ENCODE measurements at places on chromosomes 6 and 20.
A peak's percentile ranks its signal among the peaks of the same experiment; 100 is the strongest.

DNA sequence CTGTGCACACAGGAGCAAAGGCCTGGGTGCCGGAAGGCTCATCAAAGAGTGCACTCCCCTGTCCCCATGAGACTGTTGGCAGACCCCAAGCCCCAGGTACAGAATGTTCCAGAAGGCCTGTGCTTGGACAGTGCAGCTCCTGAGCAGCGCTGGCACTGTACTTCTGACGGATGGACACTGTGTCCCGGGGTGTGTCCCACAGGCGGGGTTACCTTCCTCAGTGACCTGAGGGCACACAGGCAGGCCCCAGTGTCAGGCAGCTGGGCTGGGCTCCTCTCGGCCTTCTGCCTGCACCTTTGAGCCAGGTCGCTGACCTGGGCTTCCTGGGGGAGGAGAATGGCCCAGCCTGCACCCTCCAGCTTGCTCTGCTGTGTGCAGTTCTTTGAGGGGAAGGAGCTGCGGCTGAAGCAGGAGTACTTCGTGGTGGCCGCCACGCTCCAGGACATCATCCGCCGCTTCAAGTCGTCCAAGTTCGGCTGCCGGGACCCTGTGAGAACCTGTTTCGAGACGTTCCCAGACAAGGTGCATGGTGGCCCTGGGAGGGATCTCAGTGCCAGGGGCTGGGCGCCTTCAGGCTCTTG is 30.1 kb downstream of the PYGB start:
- DNase-seq: no peak

DNA sequence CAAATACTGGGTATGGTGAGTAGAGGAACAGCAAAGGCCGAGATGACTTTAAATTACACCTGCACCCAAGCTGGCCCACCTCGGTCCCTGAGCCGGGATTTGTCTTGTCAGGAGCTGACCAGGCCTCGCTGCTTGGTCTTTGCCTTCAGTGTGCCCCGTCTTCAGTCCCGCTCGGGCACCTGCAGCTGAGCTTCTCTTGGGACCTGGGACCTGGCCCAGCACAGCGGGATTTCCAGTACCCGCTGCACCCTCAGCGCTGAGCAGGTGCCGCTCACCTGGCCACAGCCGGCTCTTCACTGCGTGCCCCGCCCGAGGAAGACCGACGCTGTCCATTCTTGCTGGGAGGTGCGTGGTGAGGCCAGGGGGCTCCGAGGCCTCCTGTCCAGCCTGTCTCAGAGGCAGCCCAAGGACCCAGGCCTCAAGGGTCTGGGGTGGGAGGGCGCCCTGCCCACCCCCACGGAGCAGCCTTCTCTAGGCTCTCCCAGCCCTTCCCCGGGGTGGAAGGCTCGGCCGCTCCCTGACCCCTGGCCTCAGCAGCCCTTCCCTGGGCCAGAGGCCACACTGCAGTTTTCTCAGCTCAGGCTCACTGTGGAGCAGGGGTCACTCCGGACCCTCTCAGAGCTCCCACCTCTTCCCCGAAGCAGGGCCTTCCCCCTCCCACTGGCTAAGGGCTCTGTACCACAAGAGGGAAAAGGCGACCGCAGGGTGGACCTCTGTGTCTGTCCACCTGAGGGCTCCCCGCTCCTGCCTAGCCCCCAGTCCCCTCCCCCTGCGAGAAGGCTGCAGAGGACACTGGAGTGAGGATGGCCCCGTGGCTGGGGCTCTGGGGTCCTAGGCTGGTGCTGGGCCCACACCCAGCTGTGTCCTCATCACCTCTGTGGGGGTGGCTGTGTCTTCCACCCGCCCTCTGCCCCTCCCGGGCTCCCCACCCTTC is 119.3 kb downstream of the RNASET2 start:
- DNase-seq: no peak

GRCh38 chr6:43973357-43973756 is 153.9 kb downstream of the MRPL14 start:
- DNase-seq: no peak

- no peak for DNase-seq
Measured at GRCh38 chr6:135667691-135668455, 170.3 kb upstream of the AHI1 start.

DNA sequence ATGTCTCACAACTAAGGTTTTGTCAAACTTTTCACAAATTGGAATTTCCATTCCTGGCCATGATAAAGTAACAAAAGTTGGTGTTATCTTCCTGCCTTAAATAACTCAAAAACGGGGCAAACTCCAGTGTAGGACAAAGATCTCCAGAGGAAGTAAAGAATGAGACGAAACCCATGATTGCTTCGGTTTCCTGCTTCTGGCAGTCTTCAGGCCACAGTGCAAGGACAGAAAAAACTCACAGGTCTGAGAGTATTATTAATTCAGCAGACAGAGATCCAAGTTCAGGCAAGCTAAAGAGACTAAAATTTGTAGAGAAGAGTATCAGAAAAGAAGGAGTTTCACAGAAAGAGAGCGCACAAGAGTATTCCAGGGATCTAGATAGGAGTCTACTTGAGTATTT is 64.8 kb upstream of the RCAN2 start:
- DNase-seq: no peak

DNA sequence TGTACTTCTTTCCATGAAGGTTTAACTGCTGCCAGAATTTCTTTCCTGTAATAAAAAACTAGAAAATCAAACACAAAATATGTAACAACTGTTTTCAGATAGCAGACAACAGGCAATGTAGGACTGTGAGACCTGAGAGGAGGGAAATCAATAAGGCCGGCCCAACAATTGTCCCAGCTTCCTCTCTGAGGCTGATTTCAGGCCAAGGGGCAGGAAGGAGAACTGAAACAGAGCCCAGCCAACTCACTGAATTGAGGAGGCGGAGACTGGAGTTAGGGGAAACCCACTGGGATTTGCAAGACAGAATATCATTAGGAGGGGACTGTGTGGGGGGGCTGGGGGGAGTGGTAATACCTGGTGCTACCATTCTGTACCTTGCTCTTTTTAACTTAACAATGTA is 42.2 kb downstream of the FLRT3 start:
- DNase-seq: no peak

GRCh38 chr20:64041781-64042053 is 5.7 kb downstream of the C20orf204 start:
- no peak for DNase-seq

DNA sequence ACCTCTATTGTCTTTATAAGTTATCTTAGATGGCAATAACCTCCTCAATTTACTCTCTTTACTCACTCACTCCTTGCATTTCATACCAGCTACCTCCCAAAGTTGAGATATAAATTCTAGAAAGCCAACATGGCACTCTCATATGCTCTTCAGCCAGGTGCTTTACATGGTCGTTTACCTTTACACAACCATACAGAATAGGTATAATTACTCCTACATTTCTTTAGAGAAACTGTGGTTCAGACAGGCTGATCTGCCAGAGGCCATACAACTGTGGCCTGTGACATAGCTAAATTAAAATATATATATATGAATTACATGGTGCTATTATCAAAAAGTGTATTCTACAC is 45.7 kb downstream of the HBS1L start:
- no peak for DNase-seq

- no peak for DNase-seq
Measured at GRCh38 chr6:158131926-158132325, 36.1 kb downstream of the SERAC1 start.

DNA sequence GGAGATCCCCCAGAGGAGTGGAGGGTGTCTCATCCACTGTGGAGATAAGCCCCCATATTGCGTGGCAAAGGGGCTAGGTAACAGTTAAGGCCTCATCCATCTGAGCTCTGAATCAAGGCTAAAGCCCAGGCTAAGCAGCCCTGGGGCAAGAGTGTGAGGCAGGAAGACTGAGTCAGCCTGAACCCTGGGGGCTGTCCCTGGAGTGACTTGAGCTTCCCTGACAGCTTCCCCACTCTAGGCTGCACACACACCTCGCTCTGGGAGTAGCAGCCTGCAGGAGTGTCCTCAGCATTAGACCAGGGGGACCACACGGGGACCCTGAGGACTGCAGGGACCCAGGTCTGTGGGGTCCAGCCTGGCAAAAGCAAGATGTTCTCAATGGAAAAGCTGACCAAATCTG is 27.9 kb downstream of the UBD start:
- peak; percentile 25 for DNase-seq

DNA sequence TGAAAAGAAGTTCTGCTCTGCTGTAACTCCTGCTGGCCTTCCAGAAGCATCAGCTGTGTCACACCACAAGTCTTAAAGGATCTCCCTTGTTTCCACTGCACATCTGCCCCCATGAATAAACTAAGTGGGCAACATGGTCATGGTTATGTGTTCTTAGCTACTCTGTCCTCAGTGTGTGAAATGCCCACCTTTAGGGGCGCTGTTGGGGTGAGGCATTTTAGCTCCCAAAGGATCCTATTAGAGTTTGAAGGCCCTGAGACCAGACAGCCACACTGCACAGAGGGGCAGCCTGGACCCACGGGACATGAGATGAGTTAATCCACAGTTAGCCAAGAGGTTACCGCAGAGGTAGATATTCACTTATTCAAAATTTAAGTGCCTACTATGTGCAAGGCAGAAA is 294.3 kb upstream of the QKI start:
- DNase-seq: no peak

- no peak for DNase-seq
Measured at GRCh38 chr6:1764397-1764987, 154.8 kb downstream of the FOXC1 start.
